NCI-H446 treated with DMSO at 0.1 percent for 48 hours (cell line): ENCODE measurements at places on chromosomes 1 and 21.

GRCh38 chr1:230643908-230644307 is 1.6 kb downstream of the COG2 start:
- no peak for DNase-seq

- no peak for DNase-seq
Measured at GRCh38 chr1:27403065-27403726, 10.8 kb downstream of the GPR3 start.

GRCh38 chr1:185520188-185520920 is 203.3 kb upstream of the IVNS1ABP start:
- no peak for DNase-seq

DNA sequence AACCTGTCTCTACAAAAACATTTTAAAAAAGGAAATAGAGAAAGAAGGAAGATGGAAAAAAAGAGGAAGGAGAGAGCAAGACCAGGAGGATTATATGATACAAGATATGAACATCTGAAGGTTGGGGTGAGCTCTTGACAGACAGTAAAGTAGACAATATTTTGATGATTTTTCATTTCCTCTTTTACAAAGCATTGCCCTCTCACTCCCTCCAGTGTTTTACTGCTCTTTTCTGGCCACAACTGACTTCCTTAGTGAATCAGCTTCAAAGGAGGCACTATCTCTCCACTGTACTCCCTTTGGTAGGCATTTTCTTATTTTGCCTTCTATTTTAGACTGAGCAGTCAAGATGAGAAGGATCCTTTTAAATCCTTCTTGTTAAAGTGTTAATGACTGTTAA is 296.7 kb downstream of the KCTD3 start:
- no peak for DNase-seq

- no peak for DNase-seq
Measured at GRCh38 chr1:4837752-4838151, 183.3 kb downstream of the AJAP1 start.

- no peak for DNase-seq
Measured at GRCh38 chr1:2145946-2146835, 48.4 kb downstream of the FAAP20 start.

GRCh38 chr21:38402291-38402690 is 96.0 kb downstream of the ERG start:
- no peak for DNase-seq

GRCh38 chr1:75522389-75522788 is 88.5 kb downstream of the SLC44A5 start:
- no peak for DNase-seq

GRCh38 chr1:22527555-22528296 is 35.6 kb upstream of the EPHA8 start:
- DNase-seq: no peak

- no peak for DNase-seq
Measured at GRCh38 chr21:36807422-36807928, 108.6 kb downstream of the SIM2 start.

GRCh38 chr1:70051926-70052325 is 153.5 kb downstream of the LRRC40 start:
- no peak for DNase-seq

DNA sequence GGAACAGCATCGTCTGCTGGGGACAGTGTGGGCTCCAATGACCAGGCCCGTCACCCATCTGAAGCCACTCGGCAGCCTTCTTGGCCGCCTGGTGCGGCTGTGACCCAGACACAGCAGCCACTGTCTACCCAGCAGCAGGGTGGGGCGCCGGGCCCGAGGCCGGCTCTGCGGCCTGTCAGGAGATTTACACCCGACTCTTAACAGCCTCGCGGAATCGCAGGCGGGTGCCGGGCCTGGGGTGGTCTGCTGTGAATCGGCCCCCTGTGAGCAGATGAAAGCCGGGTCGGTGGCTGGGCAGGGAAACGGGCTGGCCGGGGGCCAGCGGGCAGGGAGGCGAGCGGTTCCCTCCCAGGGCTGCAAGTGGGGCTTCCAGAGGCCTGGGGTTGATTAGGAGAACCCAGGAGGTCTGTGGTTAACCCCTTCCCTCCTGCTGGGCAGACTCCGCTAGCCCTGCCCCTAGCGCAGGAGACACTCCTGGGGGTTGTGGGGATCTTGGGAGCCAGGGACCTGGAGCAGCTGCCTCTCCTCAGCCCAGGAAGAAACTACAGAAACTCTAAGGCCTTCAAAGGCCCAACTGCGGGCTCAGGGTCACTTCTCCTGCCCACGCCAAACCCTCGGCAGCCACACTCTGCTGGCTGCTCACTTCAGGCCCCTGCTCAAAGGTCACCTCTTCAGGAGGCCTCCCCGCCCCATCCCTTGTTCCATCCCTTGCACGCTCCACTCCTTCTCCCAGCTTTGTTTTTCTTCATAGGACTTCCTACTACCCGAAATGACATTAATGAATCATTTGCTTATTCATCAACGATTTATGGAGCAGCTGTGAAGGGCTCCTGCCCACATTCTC is 15.6 kb downstream of the RUNX3 start:
- no peak for DNase-seq

GRCh38 chr1:111213412-111213811 is 13.0 kb upstream of the DENND2D start:
- no peak for DNase-seq

- peak; percentile 59 for DNase-seq
Measured at GRCh38 chr1:169109561-169110134, 3.2 kb downstream of the ATP1B1 start.
